Lung microvascular endothelial cell (primary cell): ENCODE measurements at places on chromosomes 7 and 10. TPM values are rescaled to one million over a fixed set of nuclear protein-coding genes. Genes with fewer than 3 reads are reported as not detected.

DNA sequence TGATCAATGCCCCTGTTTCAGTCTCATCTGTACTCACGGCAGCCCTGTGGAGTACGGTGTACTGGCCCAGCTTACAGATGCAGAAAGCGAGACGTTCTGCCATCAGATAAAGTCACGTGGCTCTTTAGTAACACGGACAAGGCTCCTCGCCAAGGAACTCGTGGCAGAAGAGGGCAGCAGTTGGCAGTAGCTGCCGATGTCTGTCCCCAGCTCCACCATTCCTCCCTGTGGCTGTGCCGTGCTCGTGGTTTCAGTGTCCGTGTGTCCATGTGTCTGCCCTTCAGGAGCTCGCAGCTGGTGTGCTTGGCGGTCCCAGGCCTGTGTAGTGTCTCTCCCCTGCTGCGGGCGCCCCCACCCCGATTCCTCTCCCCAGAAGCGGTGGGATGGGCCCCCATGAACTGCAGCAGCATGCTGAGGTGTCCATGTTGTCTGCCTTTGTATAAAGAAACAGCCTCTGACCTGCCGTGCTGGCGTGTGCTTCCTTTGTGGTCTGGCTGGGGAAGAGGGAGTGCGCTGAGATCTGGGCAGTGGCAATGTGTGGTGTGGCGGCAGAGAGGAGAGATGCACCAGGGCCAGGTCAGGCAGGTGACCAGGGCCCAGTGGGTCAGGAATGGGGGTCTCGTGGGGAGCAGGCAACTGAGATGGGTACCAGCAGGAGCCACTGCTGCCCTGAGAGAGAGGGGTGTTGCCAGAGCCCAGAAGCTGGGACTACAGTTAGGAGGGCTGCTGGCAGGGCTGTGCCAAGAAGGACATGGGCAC lies 9.8 kb downstream of the RHBDD2 start:
- no peak for DNase-seq

GRCh38 chr10:132222726-132223125 lies 36.0 kb downstream of the DPYSL4 start:
- no peak for DNase-seq

The PDK4 gene
- total RNA-seq, result 23.1 and 171 TPM in 2 replicates

- DNase-seq, result no peak
Observed at GRCh38 chr10:77501152-77501845, 136.3 kb downstream of the KCNMA1 start.

DNA sequence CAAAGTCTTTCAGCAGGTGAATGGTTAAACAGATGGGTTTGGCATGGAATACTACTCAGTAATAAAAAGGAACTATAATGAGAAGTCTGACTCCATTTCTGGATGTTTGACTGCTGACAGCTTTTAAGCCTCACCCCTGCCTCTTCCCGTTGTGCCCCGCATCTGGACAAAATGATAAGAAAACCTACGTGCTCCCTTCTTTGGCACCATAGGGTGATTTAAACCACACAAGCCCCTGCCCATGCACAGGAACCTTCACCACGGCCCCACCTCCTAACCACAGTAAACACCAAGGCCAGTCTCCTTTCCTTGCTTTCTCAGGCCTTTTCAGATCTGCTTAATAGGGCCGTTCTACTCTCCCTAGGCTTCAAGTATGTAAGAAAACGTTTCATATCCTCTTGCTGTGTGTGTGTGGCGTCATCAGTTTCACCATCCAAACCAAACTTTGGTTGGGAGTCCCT lies 47.1 kb upstream of the UBN2 start:
- DNase-seq, result no peak

DNA sequence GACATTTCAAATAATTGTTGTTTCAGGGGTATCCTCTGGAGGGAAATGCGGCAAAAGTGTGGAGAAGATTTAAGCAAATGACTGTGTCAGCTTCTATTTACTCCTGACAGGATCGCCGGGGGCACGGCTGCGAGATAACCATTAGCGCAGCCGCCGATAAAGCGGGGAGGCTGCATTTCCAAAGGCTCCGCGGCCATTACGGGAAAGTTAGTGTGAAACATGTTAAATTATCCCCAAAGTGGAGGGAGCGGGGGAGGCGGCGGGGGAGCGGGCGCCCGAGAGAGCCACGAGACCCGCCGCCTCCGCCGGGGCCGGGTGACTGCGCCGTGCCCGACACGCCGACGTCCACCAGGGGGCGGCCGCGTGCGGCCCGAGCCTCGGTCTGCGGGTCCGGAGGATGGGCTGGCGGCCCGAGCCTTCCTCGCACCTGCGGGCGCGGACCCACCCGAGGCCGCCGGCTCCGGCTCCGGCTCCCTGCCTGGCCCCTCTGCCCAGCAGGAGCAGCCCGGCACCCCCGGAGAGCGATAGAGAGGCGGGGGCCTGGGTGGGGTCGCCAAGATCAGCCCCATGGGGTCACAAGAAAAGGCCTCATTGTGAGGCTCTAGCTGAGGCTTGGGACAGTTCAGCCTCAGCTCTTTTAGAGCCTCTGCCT lies 74.4 kb upstream of the PAX2 start:
- peak; percentile 34 for DNase-seq
